ENCODE measurements at places on chromosomes 7 and 10.

GRCh38 chr7:156842317-156842716 lies 50.7 kb downstream of the LMBR1 start:
- DNase-seq: peak; percentile 14

- DNase-seq: peak; percentile 38
Measured at GRCh38 chr10:4034907-4035598, 250.0 kb upstream of the KLF6 start.

DNA sequence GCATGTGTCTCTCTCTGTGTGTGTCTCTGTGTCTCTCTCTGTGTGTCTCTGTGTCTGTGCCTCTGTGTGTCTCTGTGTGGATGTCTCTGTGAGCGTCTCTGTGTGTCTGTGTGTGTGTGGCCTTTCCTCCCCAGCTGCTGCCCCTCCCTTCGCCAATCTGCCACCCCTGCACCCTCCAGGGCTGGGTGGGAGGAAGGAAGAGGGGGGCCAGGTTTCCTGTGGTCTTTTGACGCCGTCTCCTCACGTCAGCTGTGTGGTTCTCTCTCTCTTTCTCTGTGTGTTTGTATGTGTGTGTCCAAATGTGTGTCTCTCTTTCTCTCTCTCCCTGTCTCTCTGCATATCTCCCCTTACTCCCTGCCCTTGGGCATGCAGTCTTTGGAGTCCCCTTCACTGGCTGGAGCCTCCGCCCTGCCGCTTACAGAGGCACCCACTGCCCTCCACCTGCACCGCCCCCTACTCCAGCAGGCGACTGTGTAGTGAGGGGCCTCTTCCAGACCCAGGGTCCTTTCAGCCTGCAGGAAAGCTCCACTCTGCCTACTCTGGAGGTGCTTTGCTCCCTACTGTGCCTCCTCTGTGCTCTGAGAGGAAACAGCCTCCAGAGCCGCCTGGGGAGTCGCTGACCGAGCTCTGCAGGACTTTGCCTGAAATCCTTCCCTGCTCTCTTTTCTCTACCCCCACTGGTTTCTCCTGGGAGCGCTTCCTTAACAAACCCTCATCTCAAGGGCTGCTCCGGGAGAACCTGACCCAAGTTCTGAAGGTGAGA lies 44.2 kb upstream of the C10orf71 start:
- no peak for DNase-seq

GRCh38 chr10:117391436-117392205 lies 16.4 kb upstream of the PDZD8 start:
- DNase-seq: peak; percentile 29

DNA sequence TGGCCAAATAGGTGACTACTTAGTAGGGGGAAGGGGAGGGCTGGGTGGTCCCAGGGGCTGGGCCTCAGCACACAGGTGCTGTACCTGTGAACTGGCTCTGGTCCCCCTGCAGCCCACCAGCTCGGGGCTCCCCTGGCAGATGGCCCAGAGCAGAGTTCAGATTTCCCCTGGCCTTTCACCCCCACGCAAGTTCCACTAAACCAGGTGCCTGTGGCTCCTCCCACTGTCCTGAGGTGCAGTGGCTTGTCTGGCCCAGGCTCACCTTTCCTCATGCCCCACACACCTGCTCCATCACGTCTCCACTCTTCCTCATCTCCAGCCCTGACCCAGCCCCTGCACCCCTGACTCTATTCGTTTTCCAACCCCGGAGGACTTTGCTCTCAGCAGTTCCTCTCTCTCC lies 47.3 kb upstream of the OPALIN start:
- no peak for DNase-seq

- no peak for DNase-seq
Measured at GRCh38 chr7:44167920-44168319, 21.3 kb downstream of the GCK start.

DNA sequence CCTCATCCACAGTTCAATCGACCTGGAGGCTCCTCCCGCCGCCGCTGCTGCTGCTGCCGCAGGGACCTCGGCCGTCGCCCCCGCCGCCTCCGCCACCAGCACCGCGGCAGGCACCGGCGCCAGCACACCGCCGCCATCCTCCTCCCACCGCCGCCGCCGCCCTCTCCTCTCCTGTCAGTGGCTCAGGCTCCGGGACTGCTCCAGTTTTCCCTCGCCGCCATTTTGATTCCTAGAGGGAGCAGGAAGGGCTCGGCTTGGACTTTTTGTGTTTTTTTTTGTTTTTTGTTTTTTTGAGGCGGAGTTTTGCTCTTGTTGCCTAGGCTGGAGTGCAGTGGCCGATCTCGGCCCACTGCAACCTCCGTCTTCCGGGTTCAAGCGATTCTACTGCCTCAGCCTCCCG lies 3.0 kb upstream of the MCM10 start:
- DNase-seq: no peak

- DNase-seq: peak; percentile 53
Measured at GRCh38 chr7:27693794-27694193, 31.1 kb upstream of the HIBADH start.

DNA sequence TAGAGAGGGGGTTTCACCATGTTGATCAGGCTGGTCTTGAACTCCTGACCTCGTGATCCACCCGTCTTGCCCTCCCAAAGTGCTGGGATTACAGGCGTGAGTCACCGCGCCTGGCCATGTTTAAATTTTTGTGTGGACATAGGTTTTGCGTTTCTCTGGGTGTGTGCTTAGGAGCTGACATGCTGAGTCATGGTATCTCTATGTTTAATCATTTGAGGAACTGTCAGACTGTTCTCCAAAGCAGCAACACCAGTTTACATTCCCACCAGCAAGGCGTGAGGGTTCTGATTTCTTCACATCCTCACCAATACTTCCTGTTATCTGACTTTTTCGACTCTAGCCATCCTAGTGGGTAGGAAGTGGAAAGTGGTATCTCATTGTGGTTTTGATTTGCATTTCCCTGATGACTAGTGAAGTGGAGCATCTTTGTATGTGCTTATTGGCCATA lies 153.7 kb downstream of the DNAJB6 start:
- peak; percentile 57 for DNase-seq

GRCh38 chr7:31340603-31341002 lies at the start of gene NEUROD6:
Gene NEUROD6 (minus strand): TSS chr7:31340726. CDS start chr7:31339268, 1,458 bp downstream.
- no peak for DNase-seq

GRCh38 chr10:122007415-122007814 lies 18.5 kb downstream of the TACC2 start:
- DNase-seq: no peak

- no peak for DNase-seq
Measured at GRCh38 chr10:55330486-55330885, 529.5 kb upstream of the PCDH15 start.

DNA sequence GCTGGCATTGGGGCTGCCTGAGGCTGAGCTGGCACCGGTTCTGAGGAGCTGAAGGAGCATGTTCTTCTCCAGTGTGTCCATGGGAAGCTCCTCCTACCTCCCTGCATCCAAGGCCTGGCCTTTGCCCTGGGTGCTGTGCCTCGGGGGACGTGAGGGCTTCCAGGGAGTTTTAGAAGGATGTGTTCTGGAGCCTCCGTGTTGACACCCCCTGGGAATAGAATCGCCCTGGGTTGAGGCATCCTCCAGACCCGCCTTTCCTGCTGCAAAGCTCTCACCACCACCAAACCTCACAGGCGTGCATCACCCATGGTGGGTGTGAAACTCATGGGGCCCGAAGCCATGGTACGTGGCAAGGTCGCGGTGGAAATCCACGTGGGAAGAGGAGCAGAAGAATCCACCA lies 95.4 kb downstream of the DYNC2I1 start:
- no peak for DNase-seq

DNA sequence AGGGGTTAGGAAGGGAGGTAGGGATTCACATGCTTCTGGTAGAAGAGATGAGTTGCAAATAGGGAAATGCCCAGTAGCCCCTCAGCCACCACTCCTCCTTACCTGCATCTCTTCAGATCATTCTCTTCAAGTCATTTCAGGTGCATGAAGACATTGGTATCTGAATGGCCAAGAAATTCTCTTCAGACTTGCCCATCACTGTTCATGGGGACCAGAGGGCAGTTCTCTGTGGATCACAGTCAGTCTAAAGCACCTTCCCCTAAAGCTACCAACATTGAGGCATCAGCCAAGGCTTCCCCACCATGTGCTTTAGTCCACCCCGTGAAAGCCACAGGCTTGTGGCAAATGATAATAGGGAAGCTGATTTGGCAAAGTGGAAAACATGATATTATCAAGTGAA lies 319.4 kb upstream of the ZNF32 start:
- DNase-seq: no peak

DNA sequence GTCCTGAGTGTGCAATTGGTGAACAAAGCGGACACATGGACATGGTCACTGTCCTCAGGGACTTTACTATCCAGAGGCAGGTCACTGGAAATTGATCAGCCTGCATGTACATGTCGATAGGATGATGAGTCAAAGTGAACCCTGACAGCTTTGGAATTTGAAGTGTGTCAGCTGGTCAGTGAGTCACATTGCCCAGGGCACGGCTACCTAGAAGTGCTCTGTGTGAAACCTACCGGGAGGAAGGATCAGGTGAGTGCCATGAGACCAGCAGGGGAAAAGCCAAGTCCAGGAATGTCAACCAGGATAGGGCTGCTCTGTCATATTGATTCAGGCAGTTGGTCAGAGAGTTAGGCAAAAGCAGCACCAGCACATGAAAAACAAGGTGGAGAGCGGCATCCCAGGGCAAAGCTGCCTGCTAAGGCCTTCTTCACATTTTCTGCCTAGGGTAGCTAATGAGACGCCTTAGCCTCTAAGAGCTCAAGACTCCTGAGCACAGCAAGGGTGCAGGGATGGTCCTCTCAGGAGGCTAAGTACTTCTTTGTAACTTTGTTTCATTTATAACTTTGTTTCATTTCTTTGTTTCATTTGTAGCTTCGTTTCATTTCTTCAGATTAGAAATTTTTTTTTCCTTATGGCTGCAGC lies 19.4 kb upstream of the PDCD4 start:
- DNase-seq: no peak

- DNase-seq: no peak
Measured at GRCh38 chr7:135858851-135859250, 110.2 kb upstream of the FAM180A start.

DNA sequence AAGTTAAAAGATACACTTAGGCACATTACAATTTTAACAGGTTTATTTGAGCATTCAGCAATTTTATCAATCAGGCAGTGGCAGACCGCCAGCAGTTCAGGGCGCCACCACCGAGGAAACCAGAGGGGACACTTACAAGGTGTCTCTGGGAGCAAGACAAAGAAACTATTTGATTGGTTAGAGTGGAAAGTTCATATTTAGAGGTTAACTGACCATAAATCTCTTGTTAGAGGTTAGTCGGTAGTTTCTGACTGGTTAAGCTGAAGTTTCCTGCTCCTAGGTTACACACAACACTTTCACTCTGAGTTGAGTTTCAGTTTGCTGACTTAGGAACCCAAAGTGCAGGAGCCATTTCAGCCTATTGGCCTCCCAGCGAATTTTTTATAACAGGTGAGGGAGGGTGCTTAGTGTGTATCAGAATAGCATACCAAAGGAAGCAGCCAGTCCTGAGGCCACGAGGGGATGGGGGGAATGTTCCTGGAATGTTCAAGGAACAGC lies 10.8 kb upstream of the PVRIG start:
- no peak for DNase-seq

DNA sequence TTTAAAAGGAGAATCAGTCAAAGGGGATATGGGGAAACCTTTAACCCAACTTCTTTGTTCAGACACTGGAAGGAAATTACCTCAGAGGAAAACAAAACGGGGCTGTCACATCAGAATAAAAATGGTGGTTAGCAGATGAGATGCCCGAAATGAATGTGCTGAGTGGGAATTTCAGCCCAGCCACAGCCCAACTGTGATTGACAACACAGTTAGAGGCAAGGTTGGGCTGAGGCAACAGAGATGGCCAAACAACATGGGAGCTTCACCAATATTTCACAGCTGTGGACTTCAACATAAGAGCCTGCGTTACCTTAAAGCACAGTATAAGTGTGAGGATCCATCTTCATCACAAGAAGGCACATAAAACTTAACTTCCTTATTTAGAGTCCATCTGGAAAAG lies 133.5 kb upstream of the PTPRZ1 start:
- DNase-seq: no peak

DNA sequence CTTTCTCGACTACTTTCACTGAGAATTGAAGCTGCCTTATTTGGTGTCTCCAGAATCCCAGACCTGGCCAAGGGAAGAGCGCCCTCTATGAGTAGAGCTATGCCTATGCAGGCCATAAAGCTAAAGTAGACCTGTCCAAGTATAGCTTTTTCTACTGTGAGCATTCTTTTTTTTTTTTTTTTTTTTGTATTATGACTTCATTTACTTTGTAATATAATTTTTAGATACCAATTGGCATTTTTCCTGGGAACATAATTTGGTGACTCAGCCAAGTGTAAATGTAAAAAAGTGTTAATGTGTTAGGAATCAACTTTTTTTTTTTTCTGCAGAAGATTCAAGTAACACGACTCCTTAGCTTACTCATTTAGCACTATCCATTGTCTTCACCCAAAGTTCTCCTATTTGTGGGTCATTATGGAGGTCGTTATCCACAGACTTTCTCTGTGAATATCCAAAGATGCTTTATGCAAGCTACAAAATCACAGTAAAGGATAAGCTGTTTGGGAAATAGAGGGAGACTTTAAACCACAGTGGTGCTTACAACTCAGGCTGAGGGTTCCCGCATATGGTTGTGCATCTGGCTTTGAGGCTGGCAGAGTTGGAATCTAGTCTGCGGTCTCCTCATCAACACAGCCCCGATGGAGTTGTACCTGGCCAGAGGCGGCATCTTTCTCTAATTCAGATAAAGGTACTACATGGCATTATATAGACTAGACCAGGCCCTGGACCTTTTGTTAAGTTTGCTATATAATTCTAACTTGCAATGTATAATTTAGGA lies 1040.2 kb upstream of the SORCS1 start:
- peak; percentile 15 for DNase-seq

DNA sequence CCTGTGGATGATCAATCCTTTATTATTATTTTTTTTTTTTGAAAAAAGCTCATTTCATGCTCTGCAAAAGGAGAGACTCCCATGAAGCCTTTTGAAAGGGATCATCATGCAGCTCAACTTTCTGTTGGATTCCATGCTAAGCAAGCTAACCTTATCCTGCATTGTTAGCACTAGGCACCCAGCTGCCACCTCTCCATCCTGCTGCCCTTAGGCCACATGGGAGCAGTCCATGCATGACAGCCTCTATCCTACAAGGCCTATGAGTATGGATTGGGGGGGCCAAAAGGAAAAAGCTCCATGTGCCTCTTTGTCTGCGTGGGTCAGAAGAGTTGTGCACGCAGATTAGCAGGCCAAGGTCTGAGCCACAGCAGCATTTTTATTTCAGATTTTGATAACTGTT lies 19.2 kb downstream of the SMNDC1 start:
- DNase-seq: no peak

DNA sequence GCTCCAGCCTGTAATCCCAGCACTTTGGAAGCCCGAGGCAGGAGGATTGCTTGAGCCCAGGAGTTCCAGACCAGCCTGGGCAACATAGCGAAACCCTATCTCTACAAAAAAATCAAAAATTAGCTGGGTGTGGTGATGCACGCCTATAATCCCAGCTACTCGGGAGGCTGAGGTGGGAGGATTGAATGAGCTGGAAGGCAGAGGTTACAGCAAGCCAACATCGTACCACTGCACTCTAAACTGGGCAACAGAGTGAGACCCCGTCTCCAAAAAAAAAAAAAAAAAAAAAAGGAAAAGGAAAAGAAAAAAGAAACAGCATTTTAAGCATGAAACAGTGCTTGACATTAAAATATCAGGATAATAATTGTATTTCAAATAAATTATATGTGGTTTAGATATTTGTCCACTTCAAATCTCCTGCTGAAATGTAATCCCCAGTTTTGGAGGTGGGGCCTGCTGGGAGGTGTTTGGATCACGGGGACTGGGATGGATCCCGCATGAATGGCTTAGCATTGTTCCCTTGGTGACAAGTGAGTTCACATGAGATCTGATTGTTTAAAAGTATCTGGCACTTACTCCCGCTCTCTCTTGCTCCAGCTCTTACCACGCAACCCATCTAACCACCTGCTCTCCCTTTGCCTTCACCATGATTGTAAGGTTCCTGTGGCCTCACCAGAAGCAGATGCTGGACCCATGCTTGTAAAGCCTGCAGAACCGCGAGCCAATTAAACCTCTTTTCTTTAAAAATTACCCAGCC lies 103.4 kb downstream of the SRPK2 start:
- no peak for DNase-seq

All from cardiac fibroblast (primary cell).